ENCODE measurements at places on chromosomes 6 and 20.
A peak's percentile ranks its signal among the peaks of the same experiment; 100 is the strongest.

GRCh38 chr6:100461278-100461916 is 3.3 kb downstream of the SIM1 start:
- no peak for DNase-seq

DNA sequence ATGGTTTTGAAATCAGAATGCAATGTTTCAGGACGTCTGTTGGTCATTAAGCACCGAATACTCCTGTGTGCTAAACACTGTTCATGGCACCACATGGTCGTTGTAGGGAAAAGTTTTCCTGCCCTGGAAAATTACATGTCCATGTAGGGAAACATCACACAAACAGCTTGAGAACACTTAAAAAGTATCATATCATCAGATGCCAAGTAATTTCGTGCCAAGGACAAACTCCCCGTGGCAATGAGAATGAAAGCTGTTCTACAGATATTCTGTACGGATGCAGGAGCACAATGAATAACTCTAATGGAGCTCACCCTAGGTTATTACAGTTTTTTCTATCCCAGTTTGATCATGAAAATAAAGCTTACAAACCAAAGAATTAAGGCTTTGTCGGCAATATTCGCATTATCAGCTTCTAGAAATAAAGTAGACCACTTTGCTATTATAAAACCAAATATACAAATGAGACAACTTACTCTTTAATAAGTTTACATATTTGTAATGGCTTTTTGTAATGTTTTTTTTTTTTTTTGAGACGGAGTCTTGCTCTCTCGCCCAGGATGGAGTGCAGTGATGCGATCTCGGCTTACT is 4.6 kb upstream of the DST start:
- no peak for DNase-seq

DNA sequence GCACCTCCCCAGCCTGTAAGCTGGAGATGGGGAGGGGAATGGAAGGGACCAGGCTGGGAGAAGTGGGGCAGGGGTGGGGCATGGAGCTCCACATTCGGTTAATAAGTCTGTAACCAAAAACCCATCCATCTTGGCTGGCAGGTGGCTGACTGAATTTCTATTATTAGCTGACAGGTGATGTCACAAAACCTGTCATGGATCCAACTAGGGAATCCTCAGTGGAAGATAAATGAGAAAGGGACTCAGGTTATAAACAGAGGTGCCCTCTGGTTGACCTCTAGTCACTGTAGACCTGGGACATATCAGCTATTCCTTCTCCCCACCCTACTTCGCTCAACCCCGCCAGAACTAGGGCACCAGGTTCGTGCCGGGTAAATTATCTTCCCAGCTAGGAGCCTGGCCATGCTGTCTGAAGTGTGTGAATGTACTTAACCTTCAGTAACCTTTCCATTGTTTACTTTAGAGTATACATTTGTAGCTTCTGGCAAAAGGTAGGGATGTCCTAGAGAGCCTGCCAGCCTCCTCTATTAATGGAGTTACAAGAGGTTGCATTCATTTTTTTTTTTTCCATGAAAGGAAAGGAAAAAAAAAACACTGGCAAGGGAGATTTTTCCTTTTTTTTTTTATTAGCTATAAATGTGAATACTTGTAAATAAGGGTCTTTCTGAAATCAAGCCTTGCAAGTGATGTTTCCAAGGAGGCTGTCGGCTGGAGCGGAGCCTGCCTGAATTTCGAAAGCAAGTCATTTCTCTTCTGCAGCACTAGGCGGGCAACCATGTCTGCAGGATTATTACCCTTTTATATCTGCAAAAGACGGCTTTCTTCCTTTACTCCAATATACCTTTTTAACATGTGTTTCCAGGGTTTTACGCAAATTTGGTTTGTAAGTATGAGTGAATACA is 135.9 kb downstream of the TMEM242 start:
- no peak for DNase-seq

DNA sequence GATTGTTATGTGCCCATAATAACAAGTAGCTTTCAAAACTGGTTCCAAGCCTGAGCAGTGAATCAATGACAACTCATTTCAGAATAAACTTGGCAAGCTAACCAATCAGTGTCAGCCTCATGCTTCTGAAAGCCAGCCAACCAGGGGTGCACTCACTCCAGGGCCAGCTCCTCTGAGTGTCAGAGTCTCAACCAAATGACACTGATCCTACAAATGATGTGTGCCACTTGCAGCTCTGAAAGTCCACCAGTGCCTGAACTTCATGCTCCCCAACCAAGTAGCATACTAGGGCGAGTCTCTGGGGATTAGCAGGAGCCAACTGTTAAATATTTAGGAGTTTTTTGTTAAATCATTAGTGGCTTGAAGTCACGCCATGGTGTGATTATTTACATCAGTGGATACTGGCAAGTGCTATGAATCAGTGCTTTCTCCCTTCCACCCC is 4.5 kb downstream of the IYD start:
- peak; percentile 13 for DNase-seq

DNA sequence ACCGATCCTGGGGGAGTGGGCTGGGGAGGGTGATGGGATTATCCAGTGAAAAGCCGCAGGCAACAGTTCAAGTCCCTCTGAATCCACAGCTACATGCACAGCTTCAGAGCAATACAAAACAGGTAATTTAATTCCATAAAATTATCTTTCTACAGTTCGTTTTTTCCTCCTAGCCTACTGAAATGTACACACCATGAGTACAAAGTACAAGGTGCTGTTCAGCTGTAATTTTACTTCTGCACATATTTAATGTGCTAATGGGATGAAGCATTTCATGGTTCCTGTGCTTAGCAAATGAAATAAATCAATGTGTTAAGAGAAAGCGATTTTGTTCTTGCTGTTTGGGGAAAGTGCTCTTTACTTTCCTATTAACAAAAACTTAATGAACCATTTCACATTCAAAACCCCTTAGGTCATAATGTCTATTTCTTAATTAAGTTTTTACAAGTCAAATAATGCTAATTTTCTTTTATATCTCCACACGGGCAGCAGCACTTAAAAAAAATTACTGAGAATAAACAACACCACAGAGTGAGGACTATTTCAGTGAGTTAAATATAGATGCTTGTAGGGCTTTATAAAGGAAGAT is 71.8 kb downstream of the INSM1 start:
- no peak for DNase-seq

GRCh38 chr20:36549942-36550789 is 8.8 kb downstream of the MYL9 start:
- DNase-seq = no peak

DNA sequence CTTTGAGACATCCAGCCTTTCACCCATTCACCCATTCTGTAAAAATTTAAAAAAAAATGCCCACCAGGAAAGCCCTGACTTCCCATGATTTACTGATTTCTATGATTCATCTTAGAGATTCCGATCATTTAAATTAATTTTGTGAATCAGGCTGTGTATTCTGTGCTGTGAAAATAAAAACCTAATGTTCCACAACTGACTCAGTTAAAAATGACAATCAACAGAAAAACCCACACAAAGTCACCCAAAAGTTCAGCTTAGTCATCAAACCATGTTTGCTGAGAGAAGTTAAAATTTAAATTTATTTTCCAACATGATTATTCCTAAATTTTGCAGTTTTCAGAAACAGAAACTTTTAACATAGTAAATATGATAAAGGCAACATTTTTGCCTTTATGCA is 509.9 kb downstream of the TENT5A start:
- no peak for DNase-seq

- no peak for DNase-seq
Observed at GRCh38 chr6:54415517-54415916, 107.3 kb downstream of the TINAG start.

GRCh38 chr20:43909720-43910119 is 4.9 kb upstream of the TOX2 start:
- DNase-seq = no peak

DNA sequence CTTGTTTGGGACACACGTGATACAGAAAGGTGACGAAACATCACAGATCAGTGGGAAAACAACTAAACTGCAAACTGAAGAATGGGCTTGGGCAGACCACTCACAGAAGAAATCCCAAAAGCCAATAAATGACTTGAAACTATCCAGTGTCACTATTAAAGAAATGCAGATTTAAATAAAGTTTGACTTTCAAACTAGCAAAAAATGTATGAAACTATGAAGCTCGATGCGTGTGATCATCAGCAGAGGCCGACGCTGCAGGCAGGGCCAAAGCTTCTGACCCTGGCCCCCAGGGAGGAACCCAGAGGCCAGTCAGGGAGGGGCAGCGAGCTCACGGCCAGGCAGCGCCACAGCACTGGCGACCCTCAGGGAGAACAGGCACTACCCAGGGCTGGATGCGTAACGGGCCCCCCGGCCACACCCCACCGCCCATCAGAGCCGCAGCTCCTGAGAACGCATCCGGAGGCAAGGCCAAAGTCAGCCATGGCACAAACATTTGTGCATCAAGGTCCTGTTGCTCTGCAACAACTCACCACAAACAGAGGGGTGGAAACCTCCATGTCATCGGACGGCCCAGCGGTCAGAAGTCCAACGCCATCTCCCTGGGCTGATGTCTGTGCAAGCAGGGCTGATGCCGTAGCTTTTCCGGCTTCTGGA is 94.1 kb downstream of the YTHDF1 start:
- DNase-seq = no peak

GRCh38 chr6:16670617-16671051 is 90.6 kb downstream of the ATXN1 start:
- DNase-seq = no peak

DNA sequence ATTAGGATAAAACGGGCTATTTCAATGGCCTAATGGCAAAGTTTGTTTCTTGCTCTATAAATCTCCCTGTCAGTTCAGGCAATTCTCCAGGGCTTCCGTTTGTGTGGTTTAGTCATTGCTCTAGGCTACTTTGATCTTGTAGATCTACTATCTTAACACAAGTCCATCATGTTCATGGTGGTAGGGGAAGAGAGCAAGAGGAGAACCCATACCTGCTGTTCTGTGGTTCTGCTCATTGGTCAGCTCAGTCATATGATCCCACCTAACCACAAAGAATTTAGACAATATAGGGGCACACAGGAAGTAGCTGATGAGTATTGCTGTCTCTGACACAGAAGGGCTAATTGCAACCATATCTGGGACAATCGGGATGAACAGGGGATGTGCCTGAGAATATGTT is 4.9 kb upstream of the DEK start:
- DNase-seq = no peak

DNA sequence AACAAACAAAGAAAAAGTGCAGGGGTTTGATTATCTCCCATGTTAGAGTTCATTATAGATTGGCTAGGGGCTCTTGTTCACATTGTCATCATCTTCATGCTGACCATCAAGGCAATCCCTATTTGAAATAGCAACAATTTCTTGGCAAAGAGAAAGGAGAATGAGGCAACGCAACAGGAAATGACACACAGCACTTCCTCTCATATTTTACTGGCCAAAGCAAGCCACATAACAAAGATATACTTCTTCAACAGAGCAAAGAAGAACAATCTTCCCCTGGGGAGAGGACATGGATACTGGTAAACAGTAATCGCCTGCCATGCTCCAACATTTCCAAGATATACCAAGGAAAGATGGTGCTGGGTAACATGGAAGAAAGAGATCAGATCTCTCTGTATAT is 29.8 kb downstream of the EPM2A start:
- no peak for DNase-seq

DNA sequence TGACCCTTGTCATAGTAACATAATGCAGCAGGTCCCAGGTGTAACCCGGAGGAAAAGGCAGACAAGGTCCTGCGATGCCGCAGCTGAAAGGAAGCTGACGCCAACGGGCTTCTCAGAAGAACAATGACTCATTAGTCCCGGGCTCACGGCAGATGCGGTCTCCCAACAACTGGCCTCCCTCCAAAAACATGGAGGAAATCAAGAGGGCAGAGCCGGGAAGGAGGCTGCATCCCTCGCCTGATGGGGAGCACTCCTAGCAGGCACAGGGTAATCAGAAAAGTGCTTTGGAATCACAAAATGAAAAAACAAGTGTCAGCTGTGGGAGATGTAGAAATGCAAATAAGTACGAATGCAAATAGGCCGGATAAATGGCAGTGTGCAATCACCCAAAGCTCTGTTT is 165.2 kb upstream of the AGPAT4 start:
- DNase-seq = peak; percentile 94

GRCh38 chr6:47520282-47520681 is 42.7 kb downstream of the CD2AP start:
- DNase-seq = no peak

DNA sequence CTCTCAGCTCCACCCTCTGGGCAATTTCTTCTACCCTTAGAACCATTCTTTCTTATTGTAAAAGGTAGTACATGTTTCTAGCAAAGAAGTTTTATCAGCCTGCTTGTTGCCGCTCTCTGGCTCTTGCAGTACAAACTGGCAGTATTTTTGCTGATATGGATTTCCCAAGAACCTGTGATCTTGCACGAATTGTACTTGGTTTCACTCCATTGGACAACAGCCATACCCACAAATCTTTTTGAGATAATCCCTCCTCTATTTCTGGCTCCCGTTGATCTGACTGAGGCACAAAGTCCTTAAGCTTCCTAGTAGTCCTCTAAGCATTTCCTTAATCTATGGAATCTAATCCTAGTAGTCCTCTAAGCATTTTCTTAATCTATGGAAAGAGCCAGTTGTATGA is 487.0 kb upstream of the PTCHD4 start:
- DNase-seq = no peak

DNA sequence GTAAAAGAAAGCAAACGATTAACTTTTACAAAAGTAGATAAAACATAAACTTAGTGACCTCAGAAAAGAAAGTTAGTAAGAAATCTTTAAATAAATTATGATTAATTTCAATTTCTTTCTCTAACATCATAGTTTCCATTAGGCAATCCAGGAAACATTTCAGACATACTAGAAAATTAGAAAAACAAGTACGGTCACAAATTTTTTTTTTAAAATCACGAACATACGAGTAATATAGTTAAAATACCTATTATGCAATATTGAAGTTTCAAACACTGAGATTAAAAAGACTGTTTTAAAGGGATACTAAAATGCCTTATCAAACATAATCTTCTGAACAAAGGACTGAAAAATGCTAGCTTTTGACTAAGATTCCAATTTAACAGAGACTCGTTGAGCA is 26.2 kb downstream of the NOL7 start:
- no peak for DNase-seq

GRCh38 chr6:47348316-47348863 is 38.7 kb upstream of the TNFRSF21 start:
- DNase-seq = no peak

DNA sequence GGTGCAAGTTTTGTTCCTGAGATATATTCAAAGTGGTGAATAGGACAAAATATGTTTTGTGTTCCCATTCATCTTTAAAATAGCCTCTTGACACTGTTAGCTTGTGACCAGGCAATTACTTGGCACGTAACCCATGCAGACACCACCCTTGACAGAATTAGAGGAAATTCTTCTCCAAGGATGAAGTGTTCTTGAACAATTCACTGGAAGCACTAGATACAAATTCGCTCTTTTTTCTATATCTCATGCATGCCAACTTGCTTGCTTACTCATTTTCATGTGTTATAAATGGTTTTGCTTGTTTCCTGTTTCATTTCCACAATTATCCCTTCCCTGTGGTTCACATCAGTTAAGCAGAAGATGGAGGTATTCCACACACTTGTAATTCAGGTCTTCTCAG is 105.2 kb upstream of the MAN1A1 start:
- no peak for DNase-seq

GRCh38 chr6:148967541-148967956 is 220.7 kb downstream of the UST start:
- peak; percentile 58 for DNase-seq

- no peak for DNase-seq
Observed at GRCh38 chr6:153842491-153842890, 196.5 kb upstream of the OPRM1 start.

- DNase-seq = no peak
Observed at GRCh38 chr6:15439410-15440025, 193.6 kb downstream of the JARID2 start.
